ENCODE measurements at places on chromosomes 1 and 21.

- DNase-seq: no peak
Observed at GRCh38 chr1:115134850-115135480, 45.7 kb upstream of the TSPAN2 start.

GRCh38 chr1:204376919-204377799 lies 17.4 kb upstream of the PLEKHA6 start:
- DNase-seq: no peak

DNA sequence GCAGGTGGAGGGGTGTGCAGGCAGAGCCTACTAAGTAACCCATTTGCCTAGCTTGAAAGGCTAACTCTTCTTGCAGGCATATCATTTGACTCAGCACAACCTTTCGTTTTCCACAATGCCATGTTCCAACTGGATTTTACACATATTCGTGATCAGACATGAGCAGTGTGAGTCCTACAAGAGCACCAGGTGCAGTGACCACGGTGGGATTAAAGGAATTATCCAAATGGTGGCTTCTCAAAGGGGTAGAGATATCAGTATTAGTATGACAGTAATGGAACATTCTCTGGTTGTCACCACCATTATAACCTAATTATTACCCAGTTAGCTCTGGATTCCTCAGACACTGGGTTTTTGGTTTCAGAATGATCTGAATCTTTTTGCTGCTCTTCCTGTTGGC lies 323.5 kb downstream of the LMO4 start:
- no peak for DNase-seq

DNA sequence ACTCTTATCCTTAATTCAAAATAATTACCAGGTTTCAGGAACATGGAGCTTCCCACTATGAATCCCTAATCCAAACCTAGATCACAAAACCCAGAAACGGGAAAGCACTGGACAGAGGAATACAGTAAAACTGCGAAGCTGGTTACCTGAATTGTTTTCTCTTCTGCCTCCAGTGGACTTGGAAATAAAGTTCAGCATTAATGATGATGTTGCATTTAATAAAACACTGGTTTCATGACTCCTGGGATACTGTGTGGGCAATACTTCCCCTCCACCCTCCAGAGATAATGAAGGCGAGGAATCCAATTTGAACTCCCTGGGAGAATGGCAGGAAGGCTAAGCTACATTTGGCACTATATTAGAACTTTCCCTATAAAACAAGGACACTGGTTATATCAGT lies 65.1 kb downstream of the WLS start:
- DNase-seq: no peak

- DNase-seq: no peak
Observed at GRCh38 chr1:84998642-84999280, 1.8 kb upstream of the MCOLN2 start.

GRCh38 chr21:23574932-23575331 lies 2032.3 kb downstream of the MRPL39 start:
- DNase-seq: no peak

DNA sequence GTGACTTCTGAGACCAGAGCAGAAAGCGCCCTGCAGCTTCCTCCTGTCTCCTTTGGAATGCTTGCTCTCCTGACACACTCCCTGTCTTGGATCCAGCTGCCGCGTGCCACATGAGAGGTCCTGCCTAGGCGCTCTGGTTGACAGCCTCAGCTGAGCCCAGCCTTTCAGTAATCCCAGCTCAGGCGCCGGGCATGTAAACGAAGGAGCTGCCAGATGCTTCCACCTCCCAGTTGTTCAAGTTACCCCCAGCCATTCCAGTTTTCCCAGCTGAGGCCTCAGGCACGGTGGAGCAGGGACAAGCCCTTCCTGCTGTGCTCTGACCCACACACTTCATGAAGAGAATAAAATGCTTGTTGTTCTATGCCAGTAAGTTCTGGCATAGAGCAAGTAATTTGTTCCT lies 14.3 kb upstream of the CD34 start:
- DNase-seq: no peak

DNA sequence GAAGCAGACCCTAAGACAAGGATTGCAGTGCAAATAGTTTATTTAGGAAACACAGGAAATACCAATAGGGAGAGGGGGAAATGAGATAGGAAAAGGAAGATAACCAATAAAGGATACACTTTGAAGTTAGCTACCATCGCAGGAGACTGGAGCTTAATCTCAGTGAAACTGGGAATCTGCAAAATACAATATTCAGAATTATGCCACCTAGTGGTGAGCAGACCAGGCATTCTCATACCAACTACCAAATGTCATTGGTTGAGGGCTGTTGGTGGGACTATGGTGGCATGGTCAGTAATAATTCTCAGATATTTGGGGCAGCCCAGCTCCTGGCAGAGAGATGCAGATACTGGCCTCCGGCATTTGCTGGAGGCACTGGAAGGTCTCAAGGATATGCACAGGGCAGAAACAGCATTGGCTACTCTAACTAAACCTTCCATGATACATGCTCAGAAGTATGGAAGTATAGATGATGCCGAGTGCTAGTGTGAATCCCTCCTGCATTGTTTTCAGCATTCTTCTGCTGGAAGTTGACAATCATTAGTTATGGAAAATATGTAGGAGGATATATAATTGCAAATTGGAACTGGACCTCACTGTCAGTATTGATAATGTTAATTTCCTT lies 11.8 kb upstream of the ZFP69B start:
- no peak for DNase-seq

GRCh38 chr1:97254731-97255463 lies 533.3 kb downstream of the PTBP2 start:
- no peak for DNase-seq

DNA sequence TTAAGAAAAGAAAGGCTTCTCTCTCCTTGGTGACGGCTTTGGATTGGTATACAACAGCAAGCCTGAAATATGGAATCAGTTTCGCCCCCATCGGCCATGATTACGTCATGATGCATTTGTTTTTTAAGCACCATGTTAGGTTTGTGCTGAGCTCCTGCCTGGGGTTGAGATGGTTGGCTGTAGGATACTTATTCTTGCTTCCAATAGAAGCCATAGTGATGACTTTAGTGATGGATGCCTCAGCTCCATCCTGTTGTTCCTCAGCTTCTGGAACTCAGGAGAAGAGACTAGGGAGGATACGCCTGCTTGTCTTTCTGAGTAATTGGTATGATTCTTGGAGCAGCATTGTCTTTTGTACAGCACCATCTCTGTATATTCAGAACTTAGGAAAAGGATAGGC lies 14.7 kb downstream of the XCL1 start:
- DNase-seq: no peak

GRCh38 chr1:201535919-201536245 lies 3.0 kb upstream of the NAV1 start:
- DNase-seq: no peak

All from stimulated activated CD4-positive, alpha-beta T cell treated with anti-CD3 and anti-CD28 coated beads, Interleukin-1b, Interleukin-23, amount 100 ng/mL, for 1 hour (primary cell).